SHP77 treated with DMSO at 0.1 percent for 48 hours (cell line): ENCODE measurements at places on chromosomes 1 and 21.

DNA sequence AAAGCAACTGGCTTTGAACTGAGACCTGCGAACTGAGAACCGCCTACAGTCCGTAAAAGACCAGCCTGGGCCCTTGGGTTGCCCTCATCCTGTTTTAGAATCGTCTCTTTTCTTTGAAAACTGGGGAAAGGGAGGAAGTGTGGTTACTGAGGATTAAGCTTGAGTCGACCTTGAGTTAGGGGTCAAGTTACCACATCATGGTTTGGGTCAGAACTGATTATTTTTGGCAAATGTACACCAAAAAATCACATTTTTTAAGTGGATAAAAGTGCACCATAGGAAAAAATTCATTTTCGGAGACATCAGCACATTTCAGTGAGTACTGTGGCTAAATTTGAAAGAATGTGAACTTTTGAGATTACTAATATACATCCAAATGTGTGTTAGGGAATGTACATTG, 76.9 kb upstream of the KAZN start:
- DNase-seq, result no peak

- no peak for DNase-seq
Measured at GRCh38 chr1:55194851-55195250, 20.3 kb downstream of the USP24 start.

DNA sequence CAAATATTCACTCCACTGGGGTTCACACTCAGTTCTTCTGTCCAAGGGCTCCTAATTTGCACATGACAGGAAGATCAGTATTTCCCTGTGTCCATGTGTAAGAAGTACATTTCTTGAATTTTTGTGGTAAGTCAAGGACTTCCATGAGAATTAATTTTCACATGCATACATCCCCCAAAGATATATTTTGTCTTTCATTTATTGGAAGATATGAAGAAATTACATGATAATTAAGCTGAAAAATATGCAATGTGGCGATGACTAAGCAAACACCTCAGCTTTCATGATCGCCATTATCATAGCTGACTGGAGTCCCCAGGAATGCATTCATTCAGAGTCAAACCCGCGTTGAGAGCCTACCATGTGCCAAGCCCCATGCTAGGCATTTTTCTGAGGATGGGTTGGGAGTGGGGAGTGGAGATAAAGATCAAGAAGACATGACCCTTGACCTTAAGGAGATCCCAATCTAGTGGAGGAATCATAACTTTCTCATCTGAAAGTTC, 104.6 kb upstream of the F3 start:
- DNase-seq, result no peak

DNA sequence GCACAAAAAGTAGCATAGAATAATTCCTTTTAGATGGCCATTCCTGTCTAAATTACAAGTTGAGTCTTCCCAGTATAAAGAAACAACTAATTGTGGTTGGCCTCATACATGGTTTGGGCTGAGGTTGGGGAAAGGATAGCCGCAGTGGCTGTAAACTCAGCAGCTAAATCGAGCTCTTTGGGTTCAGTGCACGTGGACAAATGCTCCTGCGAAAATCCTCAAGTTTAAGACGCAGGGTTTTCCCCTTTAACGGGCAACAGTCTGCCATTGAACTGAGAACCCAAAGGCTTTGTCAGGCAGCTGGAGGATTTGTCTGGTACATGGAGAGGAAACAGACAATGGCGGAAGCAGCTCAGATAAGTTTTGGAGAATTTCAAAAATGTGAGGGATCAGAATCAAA, 331.9 kb downstream of the TGFB2 start:
- DNase-seq, result no peak

- DNase-seq, result no peak
Measured at GRCh38 chr1:5348732-5349465, 643.3 kb downstream of the NPHP4 start.

- DNase-seq, result no peak
Measured at GRCh38 chr1:81221564-81221963, 579.2 kb upstream of the ADGRL2 start.

DNA sequence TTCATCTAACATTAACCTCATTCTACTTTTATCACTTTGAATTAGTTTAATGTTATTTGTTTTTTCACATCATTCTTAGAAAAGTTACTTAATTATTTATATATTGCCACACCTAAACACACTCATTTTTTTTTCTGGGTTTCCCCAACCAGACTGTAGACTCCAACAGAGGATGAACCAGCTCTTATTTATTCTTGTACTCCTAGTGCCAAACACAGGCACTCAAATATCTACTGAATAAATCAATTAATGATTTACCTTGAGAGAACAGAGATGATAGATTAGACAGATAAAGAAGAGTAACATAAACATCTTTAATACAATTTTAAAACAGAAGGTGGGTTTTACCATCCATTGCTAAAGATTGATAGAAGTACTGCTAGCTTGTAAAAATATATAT, 35.6 kb downstream of the EGLN1 start:
- DNase-seq, result no peak

- DNase-seq, result no peak
Measured at GRCh38 chr1:200877839-200878551, 5.2 kb downstream of the GPR25 start.

GRCh38 chr1:246591504-246591903, 25.2 kb downstream of the CNST start:
- DNase-seq, result no peak
